ENCODE measurements at places on chromosomes 7 and 10. TPM values are rescaled to one million over a fixed set of nuclear protein-coding genes. Genes with fewer than 3 reads are reported as not detected.

DNA sequence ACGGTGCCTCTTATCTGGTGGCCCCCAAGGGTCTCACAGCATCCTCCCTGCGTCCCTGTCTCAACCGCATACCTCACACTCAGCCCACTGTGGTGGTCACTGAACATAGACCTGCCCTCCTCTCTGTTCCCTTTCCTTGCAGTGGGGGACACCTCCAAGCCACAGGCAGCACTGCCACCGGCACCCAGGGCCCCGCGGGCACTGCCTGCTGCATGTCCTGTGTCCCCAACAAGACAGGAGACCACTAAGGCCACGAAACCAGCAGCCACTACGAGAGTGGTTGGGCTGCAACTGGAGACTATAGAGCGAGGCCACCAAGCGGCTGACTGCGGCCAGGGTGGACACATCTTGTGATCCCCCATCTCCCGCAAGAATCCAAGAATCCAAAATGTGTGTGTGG is 15.3 kb downstream of the BRI3 start:
- DNase-seq, result no peak

DNA sequence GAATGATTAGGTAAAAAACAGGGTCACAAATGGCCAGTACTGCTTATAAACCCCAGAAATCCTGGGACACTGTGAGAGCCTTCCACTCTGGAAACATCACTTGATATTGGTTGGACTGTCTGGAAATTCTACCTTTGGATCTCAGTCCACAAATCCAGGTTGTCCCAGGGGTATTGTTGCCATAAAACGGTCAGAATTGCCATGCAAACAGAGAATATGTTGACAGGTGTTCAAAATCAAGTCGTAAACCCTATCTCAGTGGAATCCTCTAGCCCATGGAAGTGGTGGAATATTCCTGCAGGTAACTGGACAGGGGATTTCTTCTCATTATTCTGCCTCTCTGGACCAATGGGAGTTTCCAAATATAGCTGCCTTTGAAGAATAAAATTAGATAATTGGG is 31.2 kb upstream of the KCTD7 start:
- no peak for DNase-seq

Gene VSTM2A
- total RNA-seq, result 0.98 TPM

Gene GLUD1
- total RNA-seq, result 103 TPM

Gene HOXA11
- not detected for total RNA-seq

DNA sequence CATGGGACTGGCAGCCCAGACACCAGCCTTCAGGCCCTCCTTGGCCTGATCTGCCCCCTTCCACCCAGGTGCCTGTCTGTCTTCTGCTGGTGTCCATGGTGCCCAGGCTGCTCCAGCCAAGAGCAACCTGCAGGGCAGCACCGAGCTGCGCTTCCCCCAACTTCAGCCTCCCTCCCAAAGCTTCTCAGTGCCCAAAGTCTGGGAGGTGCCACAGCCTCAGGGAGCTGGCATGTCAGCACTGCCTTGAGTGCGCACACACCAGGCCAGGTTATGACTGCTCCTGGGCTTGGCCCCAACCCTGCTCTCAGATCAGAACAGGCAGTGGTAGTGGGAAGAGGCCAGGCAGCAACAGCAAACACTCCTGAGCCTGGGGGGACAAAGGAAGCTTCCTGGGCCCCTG is 304.6 kb upstream of the NRG3 start:
- DNase-seq, result no peak

Gene SPDYE2
- 0.15 TPM for total RNA-seq

- no peak for DNase-seq
These were observed 67.3 kb downstream of the DAGLB start for GRCh38 chr7:6380310-6381095.

Gene AKR1C8
- not detected for total RNA-seq

Gene GIMAP6
- 0.18 TPM for total RNA-seq

DNA sequence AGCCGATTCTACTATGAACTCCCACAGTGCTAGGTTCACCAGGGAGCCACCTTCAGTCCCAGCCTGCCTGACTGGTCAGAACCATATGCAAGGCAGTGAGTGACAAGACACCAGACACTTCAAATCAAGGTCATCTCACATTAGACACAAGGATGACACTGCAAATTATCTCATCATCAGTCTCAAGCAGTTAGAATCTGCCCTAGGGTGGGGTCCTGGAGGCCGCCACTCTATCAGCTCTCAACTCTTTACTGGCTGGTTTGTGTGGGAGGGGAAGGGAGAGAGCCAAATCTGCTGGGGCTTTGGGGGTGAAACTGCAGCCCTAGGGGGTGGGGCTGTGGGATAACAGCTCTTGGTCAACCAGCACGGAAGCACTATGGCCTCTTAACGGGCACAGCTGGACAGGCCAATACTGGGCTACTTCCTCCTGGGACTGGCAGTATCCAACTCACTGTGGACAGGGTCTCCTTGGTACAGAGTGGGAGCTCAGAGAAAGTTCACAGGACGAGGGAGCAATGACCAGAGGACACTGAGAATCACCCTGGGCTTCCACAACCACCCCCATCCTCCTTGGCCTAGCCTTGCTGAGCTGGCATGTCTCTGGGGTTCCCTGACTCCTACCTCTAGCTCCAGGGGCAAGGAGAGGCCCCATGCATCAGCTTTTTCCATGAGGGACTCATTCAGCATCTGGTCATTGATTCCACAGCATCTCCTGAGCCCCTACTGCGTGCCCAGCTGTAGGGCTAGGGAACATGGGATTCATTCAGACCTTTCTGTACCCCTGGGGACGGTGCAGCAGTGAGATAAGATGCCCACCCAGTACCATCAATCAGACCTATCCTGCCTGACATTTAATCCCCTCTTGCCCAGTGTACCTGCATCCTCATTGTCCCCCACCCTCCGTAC is 5.4 kb downstream of the GPRIN2 start:
- no peak for DNase-seq
